ENCODE measurements at places on chromosomes 2 and 18.

DNA sequence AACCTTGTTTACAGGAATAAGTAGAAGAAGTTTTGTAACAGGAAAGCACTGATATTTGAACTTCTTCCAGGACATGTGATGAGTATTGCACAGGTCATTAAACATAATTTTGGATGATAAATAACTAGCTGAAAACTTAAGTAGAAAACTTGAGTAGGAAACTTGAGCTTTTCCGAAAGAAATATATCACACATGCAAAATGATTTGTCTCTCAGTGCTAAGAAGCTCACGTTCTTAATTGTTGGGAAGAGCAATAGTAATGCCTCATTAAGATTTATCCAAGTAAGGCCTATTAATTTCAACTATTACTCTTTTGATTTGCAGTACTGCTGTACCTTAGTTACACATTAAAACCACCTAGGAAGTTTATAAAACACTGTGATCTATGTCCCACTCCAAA lies 1921.9 kb upstream of the LRRTM1 start:
- DNase-seq = no peak

DNA sequence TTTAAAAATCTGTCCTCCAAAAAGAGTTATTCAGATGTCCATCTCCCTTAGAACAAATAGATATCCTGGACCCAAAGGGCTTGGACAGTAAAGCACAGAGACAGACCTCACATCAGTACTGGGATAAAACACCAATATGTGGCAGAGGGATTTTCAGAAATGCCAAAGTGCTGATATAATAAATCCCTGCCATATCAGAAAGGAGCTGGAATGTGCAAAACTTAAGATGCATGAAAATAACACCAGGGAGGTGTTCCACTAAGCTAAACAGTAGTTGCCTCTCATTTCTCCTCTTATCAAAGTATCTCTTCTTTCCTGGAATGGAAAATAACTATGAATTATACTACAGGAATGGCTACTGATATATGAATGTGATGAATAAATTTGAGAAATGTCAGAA lies 13.2 kb downstream of the USP40 start:
- no peak for DNase-seq

- DNase-seq = no peak
Measured at GRCh38 chr18:31576670-31577069, 15.0 kb upstream of the TTR start.

- DNase-seq = no peak
Measured at GRCh38 chr18:53253789-53254188, 913.8 kb downstream of the DCC start.

- DNase-seq = no peak
Measured at GRCh38 chr2:190698895-190699294, 50.0 kb downstream of the NAB1 start.

DNA sequence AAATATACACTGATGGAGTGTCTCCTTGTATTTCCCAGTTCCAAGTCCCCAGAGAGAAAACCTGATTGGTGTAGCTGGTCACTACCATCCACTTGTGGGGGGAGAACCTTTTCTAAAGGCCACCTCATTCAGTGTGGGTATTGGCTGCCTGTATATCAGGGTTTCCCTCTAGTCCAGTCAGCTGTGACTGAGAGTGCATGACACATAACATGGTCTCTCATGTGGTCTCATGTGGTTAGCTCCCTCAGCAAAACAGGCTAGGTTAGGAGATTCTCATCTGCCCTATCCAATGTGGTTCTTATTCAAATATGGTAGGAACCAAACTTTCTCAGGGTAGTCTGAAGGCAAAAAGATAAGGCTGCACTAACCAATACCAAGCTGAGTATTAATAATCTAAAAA lies 4.1 kb upstream of the GORASP2 start:
- DNase-seq = no peak
